GM13976 (cell line): ENCODE measurements at places on chromosomes 3 and 15.

GRCh38 chr3:160780245-160780644 lies 24.2 kb downstream of the PPM1L start:
- no peak for DNase-seq

DNA sequence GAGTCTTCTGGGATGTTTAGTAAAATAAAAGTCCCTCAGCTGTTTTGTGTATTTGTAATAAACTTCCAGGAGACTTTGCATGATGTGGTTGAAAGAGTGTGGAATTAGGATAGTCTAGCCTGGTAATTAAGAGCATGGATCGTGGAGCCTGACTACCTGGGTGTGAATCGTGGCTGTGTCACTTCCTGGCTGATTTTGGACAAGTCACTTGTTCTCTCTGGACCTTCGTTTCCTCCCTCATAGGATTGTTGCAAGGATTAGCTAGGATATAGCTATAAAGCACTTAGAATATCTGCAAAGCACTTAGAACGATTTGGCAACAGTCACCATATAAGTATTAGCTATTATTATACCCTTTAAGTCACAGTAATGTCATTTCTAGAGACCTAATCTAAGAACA lies 40.2 kb downstream of the SLMAP start:
- no peak for DNase-seq

GRCh38 chr15:78912316-78912715 lies 32.5 kb downstream of the CTSH start:
- DNase-seq: no peak

GRCh38 chr3:46187876-46188275 lies 20.2 kb downstream of the CCR1 start:
- peak; percentile 43 for DNase-seq

DNA sequence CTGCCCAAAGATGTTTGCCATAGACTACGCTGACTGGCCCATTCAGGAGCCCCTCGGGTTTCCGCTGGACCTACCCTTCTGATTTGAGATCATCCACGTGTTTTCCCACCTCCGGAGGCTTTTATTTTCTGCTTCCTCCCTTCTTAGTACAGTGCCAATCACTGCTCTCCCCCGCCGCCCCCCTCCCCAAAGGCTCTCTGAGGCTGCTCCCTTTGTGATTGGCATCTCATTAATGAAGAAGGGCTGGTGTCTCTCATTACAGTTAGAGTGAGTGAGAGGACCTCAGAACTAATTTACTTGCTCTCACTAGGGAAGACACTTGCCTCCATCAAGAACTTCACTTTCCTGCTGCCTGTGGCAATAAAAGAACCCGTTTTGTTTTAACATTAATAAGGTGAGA lies 284.7 kb upstream of the ICE2 start:
- DNase-seq: no peak

DNA sequence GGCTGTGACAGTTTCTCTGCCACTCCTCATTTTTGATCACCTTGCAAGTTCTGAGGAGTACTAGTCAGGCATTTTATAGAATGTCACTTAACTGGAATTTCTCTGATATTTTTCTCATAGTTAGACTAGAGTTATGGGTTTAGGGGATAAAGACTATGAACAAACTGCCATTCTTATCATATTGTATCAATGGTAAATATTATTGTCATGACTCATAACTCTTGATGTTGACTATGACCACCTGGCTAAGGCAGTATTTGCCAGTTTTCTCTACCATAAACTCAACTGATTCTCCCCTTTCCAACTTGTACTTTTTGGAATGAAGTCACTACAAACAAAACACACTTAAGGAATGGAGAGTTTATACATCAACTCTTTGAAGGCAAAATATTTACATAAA lies 22.7 kb upstream of the OR5K1 start:
- no peak for DNase-seq

- no peak for DNase-seq
Measured at GRCh38 chr3:189167027-189167766, 4.6 kb upstream of the TPRG1 start.

GRCh38 chr15:70126362-70126761 lies 28.6 kb upstream of the TLE3 start:
- DNase-seq: no peak

DNA sequence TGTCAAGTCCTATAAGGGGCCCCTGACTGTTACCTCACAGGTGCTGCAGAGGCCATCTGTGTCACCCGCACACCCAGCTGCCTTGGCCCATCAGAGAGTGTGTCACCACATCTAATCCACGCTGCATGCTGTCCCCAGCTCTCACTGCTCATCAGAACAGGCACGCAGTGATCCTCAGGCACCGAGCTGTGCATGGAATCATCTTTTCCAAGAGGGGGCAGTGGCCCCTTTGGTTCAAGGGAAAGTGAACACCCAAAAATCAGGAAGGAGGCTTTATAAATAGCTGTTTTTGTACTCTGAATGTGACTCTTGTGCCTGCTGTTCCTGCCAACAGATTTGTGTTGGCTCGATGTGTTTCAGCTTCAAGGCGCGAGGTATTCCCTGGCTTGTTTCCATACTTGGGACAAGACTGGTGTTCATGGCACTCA lies 110.3 kb upstream of the ETV5 start:
- DNase-seq: no peak

DNA sequence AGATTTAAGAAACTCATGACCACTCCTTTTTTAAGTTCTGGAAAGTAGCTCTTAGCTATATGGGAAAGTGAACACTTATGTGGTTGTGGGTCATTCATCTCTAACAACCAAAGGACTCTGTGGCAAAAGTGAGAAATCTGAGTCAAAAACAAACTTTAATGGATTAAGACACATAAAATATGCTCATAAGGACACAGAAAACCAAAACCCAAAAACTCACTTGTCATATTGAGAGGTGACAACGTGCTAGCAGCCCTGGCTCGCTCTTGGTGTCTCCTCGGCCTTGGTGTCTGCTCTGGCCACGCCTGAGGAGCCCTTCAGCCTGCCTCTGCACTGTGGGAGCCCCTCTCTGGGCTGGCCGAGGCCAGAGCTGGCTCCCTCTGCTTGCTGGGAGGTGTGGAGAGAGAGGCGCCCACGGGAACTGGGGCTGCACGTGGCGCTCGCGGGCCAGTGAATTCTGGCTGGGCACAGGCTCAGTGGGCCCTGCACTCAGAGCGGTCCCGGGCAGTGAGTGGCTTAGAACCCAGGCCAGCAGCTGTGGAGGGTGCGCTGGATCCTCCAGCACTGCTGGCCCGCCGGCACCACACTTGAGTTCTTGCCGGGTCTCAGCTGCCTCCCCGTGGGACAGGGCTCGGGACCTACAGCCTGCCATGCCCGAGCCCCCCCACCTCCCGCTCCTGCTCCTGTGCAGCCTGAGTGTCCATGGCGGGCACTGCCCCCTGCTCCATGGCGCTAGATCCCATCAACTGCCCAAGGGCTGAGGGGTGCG lies 30.3 kb upstream of the SKIL start:
- DNase-seq: no peak

- no peak for DNase-seq
Measured at GRCh38 chr3:101779822-101780381, 891 bp downstream of the NXPE3 start.

GRCh38 chr3:108388136-108389132 lies 92.1 kb downstream of the HHLA2 start:
- peak; percentile 31 for DNase-seq

DNA sequence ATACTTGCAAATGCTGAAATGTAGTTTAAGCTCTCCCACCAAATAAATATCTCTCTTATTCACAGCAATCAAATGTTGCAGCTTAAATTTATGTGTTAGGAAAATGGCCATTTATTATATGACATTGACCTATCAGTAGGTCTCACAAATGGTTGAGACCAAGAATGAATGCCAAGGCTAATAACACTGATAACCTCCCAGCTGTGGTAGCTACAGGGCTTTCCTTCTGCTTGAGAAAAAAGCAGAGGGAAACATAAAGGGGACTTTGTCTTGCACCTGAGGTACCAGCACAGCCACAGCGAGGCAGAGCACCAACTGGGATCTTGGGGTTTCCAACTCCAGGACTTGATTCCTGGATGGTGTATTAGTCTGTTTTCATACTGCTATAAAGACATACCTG lies 73.1 kb upstream of the TTC14 start:
- DNase-seq: no peak

- DNase-seq: peak; percentile 48
Measured at GRCh38 chr15:80404761-80405553, 775 bp downstream of the ARNT2 start.

GRCh38 chr3:10437995-10438901 lies 67.1 kb downstream of the ATP2B2 start:
- DNase-seq: no peak

- no peak for DNase-seq
Measured at GRCh38 chr15:57440799-57441198, 64.5 kb downstream of the CGNL1 start.

DNA sequence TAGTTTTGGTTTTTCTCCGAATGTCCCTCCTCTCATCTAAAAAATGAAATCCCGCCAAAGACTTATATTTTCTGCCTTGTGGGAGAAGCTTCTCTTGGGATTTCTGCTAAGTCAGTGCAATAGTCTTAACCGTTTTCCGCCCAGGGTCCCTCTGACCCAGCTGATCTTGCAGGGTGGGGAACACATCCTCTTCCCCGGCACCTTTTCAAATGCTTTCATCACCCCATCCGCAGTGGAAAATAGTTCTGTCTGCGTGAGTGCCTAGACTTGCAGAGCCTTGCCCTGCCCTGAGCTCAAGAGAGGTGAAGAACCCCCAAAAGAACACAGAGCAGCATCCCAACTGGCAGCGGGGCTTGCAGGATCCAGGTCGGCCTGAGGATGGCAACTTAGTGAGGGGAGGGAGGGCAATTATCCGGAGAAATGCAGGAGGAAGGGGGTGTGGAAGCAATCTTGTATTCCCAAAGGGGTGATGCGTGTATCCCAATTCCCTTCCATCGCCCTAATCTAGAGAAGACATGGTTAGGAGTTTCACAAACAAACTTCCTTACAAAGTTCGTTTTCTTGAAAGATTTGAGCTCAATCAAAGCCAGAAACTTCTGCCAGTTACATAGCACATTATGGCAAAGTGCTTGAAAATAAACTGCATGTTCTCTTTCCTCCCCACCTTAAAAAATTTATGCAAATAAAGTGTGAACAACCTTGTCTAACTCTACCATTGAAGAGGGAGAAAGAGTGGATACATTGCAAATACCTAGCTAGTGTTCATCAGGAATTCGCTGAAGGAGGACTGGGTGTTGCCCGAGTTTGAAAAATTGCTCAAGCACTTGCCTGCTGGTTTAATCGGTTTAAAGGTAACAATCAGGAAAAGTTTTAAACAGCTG lies 79.9 kb downstream of the NR2F2 start:
- no peak for DNase-seq

DNA sequence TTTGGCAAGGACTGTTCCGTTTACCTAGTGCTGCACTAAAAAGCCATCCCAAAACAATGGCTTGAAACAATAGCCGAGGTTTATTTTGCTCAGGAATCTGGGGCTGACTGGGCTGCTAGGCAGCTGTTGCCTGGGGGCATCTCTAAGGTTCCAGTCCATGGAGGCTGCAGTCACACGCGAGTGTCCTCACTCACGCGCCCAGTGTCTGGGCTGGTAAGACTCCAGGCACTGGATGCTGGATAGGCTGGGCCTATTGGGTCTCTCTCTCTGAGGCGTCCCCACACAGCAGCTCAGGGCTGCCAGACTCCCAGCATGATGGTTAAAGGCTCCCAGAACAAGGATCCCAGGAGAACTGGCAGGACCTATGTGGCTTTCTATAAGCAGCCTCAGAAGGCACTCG lies 34.2 kb downstream of the ALS2CL start:
- DNase-seq: no peak

GRCh38 chr15:99441444-99441800 lies 124.4 kb upstream of the MEF2A start:
- no peak for DNase-seq

DNA sequence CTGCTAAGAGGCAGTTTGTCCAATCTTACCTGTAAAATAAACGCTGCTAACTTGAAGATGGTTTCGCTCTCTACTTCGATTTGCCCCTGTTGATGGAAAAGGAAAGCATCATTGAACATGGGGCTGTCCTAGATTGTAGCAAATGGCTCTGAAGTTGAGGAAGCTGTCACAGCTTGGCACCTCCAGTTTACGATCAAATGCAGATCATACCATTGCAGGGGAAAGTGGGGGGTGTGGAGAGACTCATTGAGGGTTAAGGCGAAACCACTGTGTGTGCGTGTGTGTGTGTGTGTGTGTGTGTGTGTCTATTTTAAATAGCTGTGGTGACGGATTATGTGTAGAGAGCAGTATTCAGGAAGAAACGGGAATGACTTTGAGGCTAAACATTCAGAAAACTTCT lies 127.6 kb upstream of the LMOD3 start:
- no peak for DNase-seq

DNA sequence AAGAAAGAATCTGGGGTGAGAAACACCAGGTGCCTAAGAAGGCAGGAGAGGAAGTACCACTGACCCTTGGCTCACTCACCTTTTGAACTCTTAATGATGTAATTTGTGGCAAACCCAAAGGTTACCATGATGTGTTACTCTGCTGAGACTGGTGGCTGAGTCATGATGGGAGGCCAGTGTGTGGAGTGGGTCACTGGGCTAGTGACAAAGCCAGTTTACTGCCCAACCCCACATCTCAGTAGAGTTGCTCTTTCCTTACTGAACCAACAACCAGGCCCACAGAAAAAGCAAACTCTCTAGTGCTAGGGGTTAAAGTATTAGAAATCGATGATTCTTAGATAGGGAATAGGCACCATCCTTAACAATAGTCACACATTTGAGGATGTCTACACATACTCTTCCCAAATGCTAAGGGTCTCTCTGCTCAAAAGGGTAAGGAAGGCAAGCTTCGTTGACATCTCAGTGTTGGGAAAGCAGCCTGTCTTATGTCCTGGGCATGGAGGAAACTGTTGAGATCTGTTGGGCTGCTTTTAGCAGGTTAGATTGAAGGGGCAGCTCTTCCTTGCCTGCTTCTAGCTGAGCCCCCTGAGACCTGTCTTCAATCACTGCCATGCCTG lies 3.1 kb downstream of the RBP2 start:
- no peak for DNase-seq

GRCh38 chr3:37307321-37307720 lies 132.9 kb upstream of the LRRFIP2 start:
- DNase-seq: no peak

DNA sequence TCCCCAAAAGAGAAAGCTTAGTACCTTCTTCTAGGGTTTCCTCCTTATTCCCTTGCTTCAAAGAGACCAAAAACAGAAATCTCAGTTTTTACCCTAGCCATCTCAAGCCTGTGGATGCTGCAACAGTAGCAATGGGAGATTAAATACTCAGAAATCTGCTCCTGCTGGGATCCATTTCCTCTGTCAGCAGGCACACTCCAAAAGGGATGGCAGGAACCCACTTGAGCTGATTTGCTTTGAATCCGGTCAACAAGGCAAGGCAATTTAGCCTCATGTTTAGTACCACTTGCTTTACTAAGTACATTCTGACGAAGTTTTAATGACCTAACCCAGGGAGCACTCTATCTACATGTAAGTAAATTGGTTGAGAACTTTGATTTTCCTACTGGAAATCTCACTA lies 590.0 kb upstream of the ADAMTS9 start:
- DNase-seq: no peak

- DNase-seq: no peak
Measured at GRCh38 chr15:77335298-77335697, 84.6 kb downstream of the PEAK1 start.
